ENCODE measurements at places on chromosomes 7 and 10. TPM values are rescaled to one million over a fixed set of nuclear protein-coding genes. Genes with fewer than 3 reads are reported as not detected.

GRCh38 chr10:44030132-44030531 is 354.8 kb downstream of the CXCL12 start:
- DNase-seq, result peak; percentile 12

GRCh38 chr10:61897671-61898434 is 3.6 kb upstream of the ARID5B start:
- DNase-seq, result no peak

- no peak for DNase-seq
Measured at GRCh38 chr7:133053321-133053891, 28.5 kb downstream of the CHCHD3 start.

GRCh38 chr10:1735562-1735961 is 1.8 kb downstream of the ADARB2 start:
- DNase-seq, result no peak

GRCh38 chr7:37467002-37467401 is 18.3 kb upstream of the ELMO1 start:
- DNase-seq, result no peak

DNA sequence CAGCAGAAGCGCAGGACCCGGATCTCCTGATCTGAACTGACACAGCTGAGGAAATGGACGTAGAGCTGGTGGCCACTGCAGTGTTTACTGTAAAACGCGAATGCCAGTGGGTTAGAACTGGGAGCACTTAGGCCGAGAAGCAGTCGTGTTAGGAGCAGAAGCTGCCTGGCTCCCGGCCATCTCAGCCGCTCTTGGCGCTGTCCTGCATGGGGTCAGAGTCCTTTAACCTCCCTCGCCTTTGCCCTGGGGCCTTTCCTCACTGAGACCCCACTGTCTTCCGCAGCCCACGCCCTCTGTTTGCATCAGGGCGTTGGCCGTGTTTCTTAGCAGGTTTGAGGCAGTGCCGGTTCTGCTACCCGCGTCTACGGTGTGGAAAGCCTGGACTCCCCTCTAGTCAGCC is 24.6 kb downstream of the DYNC2I1 start:
- no peak for DNase-seq

- DNase-seq, result no peak
Measured at GRCh38 chr10:71451754-71452153, 55.0 kb downstream of the CDH23 start.

The C10orf71 gene
- not detected for polyA plus RNA-seq

Measured in immature natural killer cell (primary cell).